Metanephros (tissue), 2 donors: ENCODE measurements at places on chromosomes 12 and 14. TPM values are rescaled to one million over a fixed set of nuclear protein-coding genes. Genes with fewer than 3 reads are reported as not detected.

GRIN2B gene
- total RNA-seq = 4.4 TPM

OTX2 gene
- 0.23 TPM for total RNA-seq

TM9SF1 gene
- total RNA-seq = 51.6 TPM

SMCO2 gene
- 0.18 TPM for total RNA-seq

COPZ1 gene
- 148 TPM for total RNA-seq

KRT8 gene
- total RNA-seq = 177 TPM

LRRC9 gene
- total RNA-seq = 6.8 TPM

KRT75 gene
- not detected for total RNA-seq

LBHD2 gene
- not detected for total RNA-seq

HOXC6 gene
- 17.0 TPM for total RNA-seq

IFNG-AS1 gene
- 0.70 TPM for total RNA-seq

ANKRD33 gene
- total RNA-seq = 0.64 TPM

ZFYVE26 gene
- total RNA-seq = 31.7 TPM

AKAP6 gene
- 17.8 TPM for total RNA-seq

B4GALNT3 gene
- total RNA-seq = 15.5 TPM

ATL1 gene
- 6.8 TPM for total RNA-seq

BDKRB1 gene
- 0.23 TPM for total RNA-seq

SYNE3 gene
- total RNA-seq = 6.0 TPM

MYF6 gene
- 23.4 TPM for total RNA-seq

NUDT4 gene
- 127 TPM for total RNA-seq

TRIM9 gene
- total RNA-seq = 1.6 TPM

AVPR1A gene
- 38.7 TPM for total RNA-seq

TRHDE gene
- total RNA-seq = 40.1 TPM

TEX52 gene
- not detected for total RNA-seq

OR8S1 gene
- total RNA-seq = not detected

FBXO34 gene
- total RNA-seq = 39.6 TPM

SLC7A7 gene
- total RNA-seq = 33.2 TPM

KRT77 gene
- total RNA-seq = not detected

SLCO1A2 gene
- not detected for total RNA-seq

KCNK13 gene
- total RNA-seq = 0.64 TPM

SELPLG gene
- total RNA-seq = 4.8 TPM

LMNTD1 gene
- total RNA-seq = not detected

AMDHD1 gene
- total RNA-seq = 0.88 TPM

RILPL2 gene
- total RNA-seq = 4.4 TPM
